ENCODE measurements at places on chromosomes 1 and 21.
A peak's percentile ranks its signal among the peaks of the same experiment; 100 is the strongest.

GRCh38 chr1:29550119-29550841 lies 314.0 kb downstream of the PTPRU start:
- DNase-seq, result no peak

- DNase-seq, result peak; percentile 26
These were observed 326.7 kb downstream of the PAPPA2 start for GRCh38 chr1:176789571-176790090.

- DNase-seq, result peak; percentile 96
These were observed 93.0 kb upstream of the BMP8A start for GRCh38 chr1:39398278-39399021.

- no peak for DNase-seq
These were observed 8.6 kb upstream of the COL6A2 start for GRCh38 chr21:46089285-46089684.

GRCh38 chr1:178541829-178542553 lies 29.1 kb downstream of the TEX35 start:
- peak; percentile 9 for DNase-seq

GRCh38 chr1:169838942-169839341 lies 44.2 kb upstream of the METTL18 start:
- no peak for DNase-seq

All from mammary epithelial cell (primary cell).